NCI-H1105 (cell line): ENCODE measurements at places on chromosomes 4 and X.
A peak's percentile ranks its signal among the peaks of the same experiment; 100 is the strongest.

GRCh38 chrX:118603981-118604380 is 108.4 kb downstream of the DOCK11 start:
- DNase-seq = peak; percentile 51

DNA sequence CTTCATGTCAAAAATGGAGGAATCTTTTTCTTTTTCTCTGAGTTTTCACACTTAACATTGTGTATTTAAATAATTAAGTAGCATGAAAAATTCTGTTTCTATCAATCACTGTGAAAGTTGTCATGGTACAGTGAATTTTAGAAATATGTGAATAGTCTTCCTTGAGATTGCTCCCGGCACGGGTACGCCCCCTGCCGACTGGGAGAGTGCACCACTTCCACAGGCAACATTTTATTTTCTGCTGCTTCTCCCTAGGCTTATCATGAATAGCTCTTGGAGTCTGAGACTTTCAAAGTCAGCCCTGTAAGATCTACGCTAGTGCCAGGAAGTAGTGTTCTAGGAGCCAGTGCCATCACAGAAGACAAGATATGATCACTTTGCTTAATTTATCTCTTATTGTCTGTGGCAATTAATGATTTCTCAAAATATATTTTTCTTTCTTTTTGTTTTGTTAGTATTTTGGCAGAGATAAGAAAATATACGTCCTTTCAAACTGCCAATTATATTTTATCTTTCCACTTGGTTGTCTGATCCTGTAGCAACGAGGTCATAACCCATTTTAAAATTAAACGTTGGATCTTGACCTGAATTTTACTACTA is 763.8 kb upstream of the AADAT start:
- DNase-seq = no peak

DNA sequence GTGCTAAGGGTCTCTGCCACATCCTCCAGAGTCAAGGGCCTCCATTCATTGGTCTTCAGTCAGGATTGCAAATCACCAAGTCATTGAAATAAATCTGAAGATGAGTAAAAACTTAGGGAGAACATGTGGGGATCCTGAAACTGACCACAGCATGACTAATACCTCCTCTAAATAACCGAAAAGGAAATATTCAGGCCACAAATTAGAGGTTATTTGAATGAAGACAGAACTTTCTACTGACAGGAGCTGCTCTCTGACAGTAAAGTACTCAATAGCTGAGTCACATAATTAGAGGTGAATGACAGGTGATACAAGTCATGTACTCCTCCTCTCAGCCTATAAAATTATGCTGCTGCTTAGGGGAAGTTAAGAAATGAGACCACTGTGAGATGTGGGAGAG is 240.2 kb upstream of the F9 start:
- no peak for DNase-seq

GRCh38 chr4:133058701-133059100 is 90.4 kb upstream of the PCDH10 start:
- no peak for DNase-seq

GRCh38 chr4:121072224-121073003 is at the start of gene NDNF:
NDNF (minus strand) TSS chr4:121072535; CDS start chr4:121045837, 26,698 bp downstream.
- DNase-seq = no peak

DNA sequence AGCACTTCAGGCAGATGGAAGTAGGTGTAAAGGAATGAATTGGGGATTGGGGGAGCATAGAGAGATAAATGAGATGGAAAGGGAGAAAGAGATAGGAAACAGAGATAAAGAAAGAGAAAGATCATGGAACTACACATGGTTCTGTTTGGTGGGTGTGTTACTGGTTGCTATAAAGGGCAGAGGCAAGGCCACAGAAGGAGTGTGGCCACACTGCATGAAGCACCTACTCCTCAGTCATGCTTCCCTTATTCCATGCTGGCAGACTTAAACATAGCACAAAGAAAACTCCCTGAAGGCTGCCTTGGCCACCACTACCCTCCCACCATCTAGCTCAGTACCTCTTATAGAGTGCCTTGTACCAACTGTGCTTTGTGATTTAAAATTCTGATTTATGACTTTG is 56.9 kb downstream of the OPHN1 start:
- DNase-seq = no peak

GRCh38 chrX:38857736-38858523 is 56.7 kb downstream of the MID1IP1 start:
- no peak for DNase-seq

DNA sequence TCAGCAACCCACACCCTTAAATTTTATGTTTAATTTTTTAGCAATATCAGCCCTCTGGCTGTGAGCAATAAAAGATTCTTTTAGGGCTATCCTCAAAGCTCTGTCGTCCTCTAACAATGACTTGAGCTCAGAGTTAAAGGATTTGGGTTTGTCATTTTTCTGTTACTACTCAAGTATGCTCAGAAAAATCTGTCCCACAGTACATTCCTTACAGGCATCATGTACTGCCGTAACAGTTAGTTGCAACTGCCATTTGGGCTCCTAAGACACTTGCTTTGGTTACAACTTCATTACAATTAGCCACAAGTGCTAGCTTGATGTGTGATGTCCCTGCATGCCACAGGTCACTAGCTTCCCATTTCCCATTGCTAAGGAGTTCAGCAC is 33.2 kb downstream of the COQ2 start:
- no peak for DNase-seq

DNA sequence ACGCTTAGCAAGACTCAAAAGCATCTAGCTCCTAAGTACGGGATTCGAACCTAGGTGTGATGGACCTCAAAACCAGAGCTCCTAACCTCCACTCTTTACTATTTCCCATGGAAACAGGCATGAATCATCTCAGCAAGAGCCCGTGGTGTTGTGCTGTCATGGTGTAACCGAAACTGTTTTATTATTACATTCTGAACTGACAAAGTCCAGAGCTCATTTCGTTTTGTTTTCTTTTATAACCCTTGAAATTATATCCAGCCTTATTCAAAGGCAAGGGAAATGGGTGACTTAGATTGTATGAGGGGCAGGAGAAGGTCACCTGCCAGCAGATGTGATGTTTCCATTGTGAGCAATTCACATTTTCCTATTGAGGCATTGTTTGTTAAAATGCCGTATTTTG is 301.1 kb downstream of the FRMPD4 start:
- no peak for DNase-seq

DNA sequence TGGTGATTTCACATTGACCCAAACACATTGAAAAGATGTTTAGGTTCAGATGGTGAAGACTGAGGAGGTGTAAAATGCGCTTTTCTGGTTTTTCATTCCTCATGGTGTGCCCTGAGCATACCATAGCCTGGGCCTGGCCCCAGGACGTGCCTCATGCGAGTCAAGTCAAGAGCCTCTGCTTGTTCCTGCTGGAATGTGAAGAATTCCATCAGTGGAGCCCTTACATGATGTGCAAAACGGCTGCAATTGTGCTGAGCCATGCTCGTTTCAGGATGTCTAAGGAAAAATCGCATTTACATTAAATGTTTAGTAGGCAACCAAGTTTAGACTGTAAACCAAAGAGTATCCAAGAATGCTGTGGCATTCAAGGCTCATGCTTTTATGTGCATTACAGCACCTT is 34.9 kb downstream of the GYG2 start:
- DNase-seq = no peak

- no peak for DNase-seq
Observed at GRCh38 chr4:81453024-81453423, 18.7 kb downstream of the RASGEF1B start.

GRCh38 chr4:82903737-82904136 is 3.2 kb downstream of the THAP9 start:
- no peak for DNase-seq

DNA sequence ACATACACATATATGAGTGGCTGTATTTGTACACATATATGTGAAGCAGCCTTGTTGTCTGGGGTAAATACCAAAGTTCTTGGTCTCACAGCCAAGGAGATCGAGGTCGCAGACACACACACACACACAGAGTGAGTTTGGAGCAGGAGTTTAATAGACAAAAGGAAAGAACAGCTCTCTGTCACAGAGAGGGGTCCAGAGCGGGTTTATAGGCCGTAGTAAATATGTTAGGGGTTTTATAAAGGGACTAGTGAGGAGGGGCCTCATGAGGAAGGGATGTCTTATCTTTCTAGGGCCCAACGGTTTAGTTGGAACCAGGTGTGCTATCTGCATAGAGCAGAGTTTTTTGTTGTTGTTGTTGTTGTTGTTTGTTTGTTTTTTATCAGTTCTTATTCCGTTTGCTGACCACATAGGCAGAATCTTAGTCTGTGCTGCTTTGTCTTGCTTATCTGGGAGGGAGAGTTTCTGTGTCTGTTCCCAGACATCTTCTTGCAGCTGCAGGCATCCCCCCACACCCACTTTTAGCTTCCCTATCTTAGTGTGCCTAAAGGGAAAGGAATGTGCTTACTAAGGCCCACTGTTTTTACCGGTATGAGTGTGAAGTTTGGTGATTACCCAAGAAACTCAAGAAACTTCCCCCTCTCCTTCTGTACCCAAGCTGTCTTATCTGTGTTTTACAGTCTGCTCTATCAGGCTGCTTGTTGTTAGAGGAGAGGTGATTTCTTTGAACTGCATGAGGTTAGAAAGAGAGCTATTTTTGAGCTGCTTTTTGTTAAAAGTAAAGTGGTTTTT is 91.9 kb downstream of the TENT5D start:
- no peak for DNase-seq
